ENCODE measurements at places on chromosomes 7 and 10.

DNA sequence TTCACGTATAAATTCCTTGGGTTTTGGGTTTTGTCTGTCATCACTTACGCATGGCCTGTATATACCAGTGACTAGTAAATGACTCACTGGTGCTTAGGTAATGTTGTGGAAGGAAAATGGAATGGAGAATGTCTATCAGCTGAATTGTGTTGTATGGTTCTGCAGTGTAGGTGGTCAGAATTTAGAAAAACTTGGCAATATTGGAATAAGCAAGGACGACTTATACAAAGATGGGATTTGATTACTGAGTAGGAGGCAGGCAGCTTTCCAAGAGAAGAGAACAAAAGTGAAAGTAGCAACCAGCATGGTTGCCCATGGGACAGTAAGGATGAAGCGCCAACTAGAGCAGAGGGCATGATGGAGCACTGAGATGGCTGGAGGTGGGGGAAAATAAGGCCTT, 168.6 kb upstream of the CSTF2T start:
- no peak for DNase-seq

DNA sequence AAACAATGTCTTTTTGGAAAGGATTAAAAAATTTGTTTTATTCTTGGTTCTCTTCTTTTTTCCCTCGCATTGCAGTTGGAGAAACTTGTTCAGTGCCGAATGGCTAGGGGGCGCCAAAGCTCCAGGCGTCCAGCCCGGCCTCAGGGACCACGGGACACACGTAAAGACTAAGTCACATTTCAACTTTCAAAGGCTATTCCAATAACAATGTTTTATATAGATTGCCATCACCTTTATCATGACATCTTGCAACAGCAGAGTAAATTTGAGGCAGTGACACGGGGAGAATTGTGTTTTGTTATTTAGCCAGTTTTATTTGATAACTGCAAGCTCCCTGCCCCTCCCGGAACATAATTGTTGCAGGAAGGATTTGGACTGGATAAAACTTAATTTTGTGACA, 2.2 kb upstream of the IGFBP3 start:
- DNase-seq: peak; percentile 86

- no peak for DNase-seq
Observed at GRCh38 chr10:103080891-103081581, 112.0 kb downstream of the NT5C2 start.

DNA sequence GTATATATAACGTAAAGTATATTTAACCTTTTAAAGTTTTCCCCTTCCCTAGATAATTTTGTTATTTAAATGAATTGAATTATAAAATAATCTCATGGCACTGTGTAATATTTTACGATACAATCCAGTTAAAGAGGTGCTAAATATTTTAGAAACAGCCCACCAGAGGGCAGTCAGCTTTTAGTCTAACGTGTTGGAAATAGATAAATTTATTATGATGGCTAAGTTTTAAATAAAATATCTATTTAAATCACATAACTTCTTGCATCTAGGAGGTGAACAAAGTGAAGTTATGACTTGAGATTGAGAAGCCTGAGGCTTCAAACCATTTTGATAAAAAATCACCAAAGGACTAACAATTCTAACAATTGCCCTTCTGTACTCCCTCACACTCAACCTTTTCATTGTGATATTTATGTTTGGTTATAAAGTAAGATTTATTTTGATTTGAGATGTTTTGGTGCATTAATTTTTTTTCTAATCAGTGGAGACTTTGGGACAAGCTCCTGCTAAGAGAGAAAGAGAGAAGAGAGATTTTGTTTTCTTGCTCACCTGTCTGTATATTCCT, 171.5 kb upstream of the SP4 start:
- DNase-seq: peak; percentile 73

DNA sequence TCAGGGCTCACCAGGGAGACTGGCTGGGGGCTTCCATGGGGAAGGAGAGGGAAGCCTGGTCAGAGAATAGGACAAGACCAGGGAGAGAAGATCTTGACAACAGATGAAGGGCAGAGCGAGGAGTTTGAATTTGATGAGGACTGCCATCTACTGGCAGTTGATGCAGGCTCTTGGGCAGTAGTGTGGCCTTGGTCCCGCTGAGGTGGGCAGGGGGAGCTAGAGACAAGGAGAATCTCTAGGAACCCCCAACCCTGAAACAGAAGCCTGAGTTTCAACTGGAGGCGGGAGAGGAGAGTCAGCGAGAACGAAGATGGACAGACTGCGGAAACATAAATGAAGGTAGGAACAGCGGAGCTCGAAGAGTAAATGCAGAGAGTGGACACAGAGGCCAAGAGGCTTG, 81.0 kb downstream of the PPP1R3C start:
- no peak for DNase-seq

- peak; percentile 80 for DNase-seq
Observed at GRCh38 chr10:48215486-48216203, 58.9 kb downstream of the FRMPD2 start.

- no peak for DNase-seq
Observed at GRCh38 chr7:66556177-66556548, 72.5 kb upstream of the KCTD7 start.
